DMS79 (cell line): ENCODE measurements at places on chromosomes 7 and 10.

- DNase-seq: no peak
Observed at GRCh38 chr10:78985973-78986818, 82.6 kb upstream of the ZMIZ1 start.

- peak; percentile 68 for DNase-seq
Observed at GRCh38 chr10:110793128-110793812, 78.5 kb upstream of the PDCD4 start.

GRCh38 chr10:86899132-86899531 lies 58.3 kb downstream of the MMRN2 start:
- DNase-seq: no peak

DNA sequence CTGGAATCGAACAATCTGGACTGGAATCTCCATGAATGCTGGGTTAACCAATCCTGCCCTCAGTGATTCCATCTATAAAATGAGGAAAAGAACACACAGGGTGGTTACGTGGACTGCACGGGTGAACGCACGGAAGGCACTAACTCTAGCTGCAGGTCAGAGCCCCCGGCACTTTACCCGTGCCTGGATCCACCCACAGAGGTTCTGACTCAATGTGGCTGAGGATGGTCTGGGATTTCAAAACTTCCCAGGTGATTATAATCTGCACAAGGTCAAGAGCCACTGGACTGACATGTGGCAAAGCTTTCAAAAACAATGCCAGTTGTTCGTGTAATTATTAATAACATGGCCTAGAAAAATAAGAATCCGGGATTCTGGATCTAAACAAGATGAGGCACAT lies 29.2 kb downstream of the KIAA1549 start:
- no peak for DNase-seq

- DNase-seq: no peak
Observed at GRCh38 chr10:111142092-111142768, 65.4 kb downstream of the ADRA2A start.

DNA sequence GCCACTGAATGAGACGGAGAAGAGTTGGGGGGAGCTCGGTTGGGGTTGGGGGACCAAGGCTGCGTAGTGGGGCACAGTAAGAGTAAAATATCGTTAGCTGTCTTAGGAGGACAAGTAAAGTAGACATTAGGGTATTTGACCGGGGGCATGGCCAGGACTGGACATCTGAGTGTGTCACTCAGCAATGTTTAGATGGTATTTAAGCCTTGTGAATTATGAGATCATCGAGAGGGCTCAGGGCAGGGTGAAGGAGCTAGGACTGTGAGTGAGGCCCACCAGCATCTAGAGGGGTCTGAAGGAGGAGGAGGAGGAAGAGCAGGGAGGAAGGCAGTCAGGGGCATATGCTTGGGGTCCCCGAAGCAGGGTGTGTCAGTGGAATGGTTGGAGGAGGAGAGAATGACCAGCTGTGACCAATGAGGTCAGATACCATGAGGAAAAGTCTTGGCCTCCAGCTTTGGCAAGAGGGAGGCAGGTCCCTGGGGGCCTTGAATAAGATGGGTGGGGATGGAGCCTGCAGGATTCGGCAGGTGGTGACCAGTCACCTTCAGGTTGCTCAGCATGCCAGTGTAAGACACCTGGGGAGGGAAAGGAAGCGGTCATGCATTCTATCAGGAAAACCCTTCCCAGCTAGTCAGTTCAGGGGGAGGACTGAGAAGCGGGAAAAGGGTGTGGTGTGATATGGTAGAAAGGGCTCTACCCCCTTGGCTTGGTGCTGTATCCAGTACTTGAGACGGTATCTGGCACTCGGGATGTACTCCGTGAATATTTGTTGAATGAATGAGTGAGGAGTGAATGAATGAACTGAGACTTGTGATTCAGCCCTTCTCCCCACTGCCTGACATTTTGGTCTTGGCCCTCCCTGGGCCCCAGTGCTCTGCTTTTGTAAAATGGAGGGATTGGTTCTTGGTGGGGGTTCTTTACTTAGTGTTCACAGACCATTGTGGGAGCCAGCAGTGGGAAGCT lies 34.8 kb upstream of the SH2D4B start:
- no peak for DNase-seq

DNA sequence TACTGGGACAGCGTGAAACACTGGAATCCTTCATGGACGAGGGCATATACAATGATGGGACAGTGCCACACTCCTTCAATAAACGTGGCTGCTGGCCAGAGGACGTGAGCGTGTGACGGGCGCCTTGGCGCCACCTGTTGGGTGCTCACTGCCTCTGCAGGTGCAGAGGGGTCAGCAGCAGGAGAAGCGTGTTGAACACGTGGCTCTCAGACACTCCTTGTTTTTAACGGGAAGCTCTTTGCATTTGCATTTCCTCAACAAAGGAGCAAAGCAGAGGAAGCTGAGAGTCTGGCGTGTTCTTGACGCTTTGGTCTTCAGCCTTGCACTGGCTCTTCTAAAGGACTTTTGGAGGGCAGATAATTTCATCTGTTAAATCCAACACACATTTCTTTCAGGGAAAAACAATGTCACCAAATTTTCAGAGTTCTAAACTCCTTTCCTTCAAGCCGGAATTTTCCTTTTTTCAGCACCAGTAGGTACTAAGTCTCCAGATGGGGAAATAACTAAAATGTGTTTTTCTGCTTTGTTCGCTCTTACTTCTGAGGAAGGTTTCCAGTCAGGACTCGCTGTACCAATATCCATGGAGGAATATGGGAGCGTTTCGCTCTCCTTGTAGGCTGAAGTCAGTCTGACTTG lies 2.9 kb upstream of the GET4 start:
- DNase-seq: peak; percentile 28

GRCh38 chr7:105792488-105793370 lies 83.7 kb downstream of the ATXN7L1 start:
- DNase-seq: no peak

DNA sequence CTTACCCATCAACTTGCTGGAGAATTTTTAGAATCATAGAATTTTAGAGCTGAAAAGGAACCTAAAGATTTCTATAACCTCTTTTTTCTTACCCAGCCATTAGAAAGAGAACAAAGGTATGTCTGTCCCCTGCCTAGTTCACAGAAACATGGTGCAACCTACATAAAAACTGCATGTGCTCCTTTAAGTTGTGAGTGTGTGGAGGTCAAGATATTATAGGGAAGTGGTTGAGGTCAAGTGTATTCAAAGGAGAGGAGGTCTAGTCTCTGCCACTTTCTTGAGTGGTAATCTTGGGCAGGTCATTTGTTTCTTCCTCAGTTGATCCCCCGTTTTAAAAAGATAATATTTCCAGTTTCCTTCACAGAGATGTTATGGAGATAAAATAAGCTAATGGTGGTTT lies 6.4 kb downstream of the UBTD1 start:
- DNase-seq: no peak

- DNase-seq: no peak
Observed at GRCh38 chr10:43249151-43249961, 17.5 kb downstream of the RASGEF1A start.

GRCh38 chr7:31892099-31892829 lies 177.9 kb downstream of the PDE1C start:
- no peak for DNase-seq

- no peak for DNase-seq
Observed at GRCh38 chr7:129055294-129055816, 444 bp upstream of the TNPO3 start.

GRCh38 chr7:117667456-117667855 lies 187.6 kb downstream of the CFTR start:
- no peak for DNase-seq

DNA sequence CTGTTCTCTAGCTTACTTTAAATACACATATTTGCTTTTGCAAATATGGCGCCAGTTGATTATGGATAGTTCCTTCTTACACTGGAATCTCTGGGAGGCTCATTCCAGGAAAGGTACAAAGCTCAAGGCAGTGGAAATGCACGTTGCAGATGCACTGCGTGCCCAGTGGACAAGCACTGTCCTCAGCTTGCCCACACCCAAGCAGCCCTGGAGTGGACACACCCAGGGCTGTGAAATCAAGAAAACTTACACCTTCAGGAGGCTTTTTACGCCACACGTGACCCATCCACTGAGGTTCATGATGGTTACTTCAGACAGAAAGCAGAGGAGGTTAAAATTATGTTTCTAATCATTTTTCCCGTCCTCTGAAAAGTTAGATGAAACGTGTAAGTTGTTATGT lies 248.5 kb downstream of the VTI1A start:
- no peak for DNase-seq

DNA sequence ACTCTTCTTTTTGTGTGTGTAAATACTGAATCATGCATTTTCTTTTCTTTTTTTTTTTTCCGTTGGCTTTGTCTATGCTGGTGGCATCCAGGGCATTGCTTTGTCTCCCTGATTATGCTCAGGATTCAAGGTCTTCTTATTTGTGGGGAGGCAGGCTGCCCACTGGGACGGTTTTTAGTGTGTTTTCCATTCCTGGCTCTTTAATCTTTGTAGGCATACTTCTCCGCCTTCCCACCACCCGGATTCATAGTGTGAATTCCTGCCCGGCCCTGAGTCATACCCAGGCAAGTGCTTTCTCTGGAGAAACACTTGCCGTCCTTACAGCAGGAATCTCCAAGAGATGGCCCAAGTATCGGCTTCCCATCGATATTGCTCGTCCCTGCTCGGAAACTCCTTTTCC lies 5.2 kb downstream of the ZNF655 start:
- DNase-seq: no peak

GRCh38 chr7:44216019-44216418 lies 15.2 kb downstream of the YKT6 start:
- peak; percentile 73 for DNase-seq

DNA sequence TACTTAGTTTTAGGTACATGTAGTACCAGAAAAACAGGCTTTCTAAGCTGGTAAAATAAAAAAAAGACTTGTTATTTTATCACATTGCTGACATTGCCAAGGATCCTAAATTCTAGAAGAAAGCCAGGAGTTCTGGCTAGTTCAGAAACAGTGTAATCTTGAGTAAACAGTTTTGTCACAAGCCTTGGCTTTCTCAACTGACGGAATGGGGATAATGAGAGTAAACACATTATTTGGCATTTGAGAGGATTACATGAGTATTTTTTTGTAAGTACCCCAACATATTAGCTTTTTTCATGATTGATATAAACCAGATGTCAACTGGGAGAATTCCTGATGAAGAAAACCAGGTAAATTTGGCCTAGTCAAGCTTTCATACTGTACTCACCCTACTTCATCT lies 269.8 kb downstream of the SORCS1 start:
- no peak for DNase-seq

- no peak for DNase-seq
Observed at GRCh38 chr10:80590585-80591125, 53.0 kb downstream of the SH2D4B start.
